Fibroblast of upper back skin (primary cell): ENCODE measurements at places on chromosomes 2 and 18.
A peak's percentile ranks its signal among the peaks of the same experiment; 100 is the strongest.

GRCh38 chr2:204901591-204901990, 356.3 kb downstream of the PARD3B start:
- DNase-seq, result no peak

GRCh38 chr2:239671471-239671870, 270.7 kb upstream of the HDAC4 start:
- no peak for DNase-seq

DNA sequence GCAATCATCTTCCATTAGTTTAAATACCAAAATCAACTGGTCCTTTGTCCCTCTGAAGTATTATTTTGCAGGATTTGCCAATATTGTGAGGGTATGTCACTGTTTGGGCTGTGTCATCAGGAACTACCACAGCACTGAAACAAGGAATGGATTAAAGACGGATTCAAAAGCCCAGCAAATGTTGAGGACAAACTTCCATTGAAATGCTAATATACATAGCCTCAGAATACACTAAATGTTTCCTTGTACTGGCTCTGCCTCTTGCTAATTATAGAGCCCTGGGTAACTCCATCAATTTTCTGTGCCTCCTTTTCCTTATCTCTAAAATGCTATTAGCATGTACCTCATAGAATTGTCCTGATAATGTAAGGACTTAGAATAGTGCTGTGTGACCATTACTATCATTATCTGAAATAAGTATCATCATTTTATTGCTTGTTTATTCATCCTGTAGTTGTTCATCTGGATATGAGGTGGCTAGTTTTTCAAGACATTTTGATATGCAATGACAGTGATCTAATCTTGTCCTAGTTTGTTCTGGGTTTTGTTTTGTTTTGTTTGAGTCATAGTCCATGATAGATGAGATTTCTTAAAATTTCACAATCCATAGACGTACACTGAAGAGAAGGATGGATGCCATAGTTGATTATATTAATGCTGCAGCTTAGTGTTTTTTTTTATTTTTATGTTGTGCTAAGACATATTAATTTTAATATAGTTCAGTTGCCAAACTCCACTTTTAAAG, 333.4 kb upstream of the KCNH7 start:
- DNase-seq, result no peak

DNA sequence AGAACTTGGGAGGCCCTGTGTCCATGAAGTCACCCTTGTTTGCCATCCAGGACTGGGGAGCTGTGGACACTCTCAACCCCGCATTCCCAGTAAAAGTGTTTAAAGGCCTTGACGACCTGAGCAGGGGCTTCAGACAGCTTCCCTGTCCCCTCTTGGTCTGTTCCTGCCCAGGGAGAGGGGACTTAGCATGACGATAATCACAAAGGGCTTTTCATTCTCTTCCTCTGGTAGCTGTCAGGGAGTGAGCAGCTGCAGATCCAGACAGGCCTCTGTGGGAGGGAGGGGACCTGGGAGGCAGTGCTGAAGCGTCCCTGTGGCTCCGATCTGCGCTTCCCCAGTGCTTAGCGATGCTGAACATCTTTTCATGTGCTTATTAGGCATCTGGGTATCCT, 77.8 kb upstream of the HS6ST1 start:
- DNase-seq, result peak; percentile 78

DNA sequence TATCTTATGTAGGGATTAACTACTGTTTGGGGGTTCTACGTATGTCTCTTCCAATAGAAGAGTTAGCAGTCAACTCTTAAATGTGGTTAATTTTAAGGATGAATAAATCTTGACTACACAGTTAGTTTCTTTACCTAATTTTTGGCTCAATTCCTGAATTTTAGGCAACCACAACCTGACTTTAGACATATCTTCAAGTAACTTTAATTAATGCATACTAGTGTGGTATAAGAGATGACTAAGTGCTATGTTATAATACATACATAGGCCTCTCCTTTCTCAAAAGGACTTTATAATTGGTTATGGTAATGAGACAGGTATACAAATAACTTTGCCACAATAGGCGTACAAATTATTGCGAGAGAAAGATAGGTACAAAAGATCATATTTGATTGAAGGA, 312.0 kb downstream of the IRS1 start:
- DNase-seq, result no peak

- no peak for DNase-seq
Measured at GRCh38 chr2:9096761-9097160, 93.3 kb upstream of the MBOAT2 start.

DNA sequence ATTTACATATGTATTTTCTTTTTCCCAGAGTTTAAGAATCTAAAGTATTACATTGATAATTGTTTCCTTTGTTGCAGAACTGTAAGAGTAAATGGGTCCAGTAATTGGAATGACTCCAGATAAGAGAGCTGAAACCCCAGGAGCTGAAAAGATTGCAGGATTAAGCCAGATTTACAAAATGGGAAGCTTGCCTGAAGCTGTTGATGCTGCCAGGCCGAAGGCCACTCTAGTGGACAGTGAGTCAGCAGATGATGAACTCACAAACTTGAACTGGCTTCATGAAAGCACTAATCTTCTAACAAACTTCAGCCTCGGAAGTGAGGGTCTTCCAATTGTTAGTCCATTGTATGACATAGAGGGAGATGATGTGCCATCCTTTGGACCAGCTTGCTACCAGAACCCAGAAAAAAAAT, 183.8 kb upstream of the STON1 start:
- DNase-seq, result peak; percentile 70

GRCh38 chr2:120819720-120820210, 84.1 kb downstream of the GLI2 start:
- DNase-seq, result no peak

DNA sequence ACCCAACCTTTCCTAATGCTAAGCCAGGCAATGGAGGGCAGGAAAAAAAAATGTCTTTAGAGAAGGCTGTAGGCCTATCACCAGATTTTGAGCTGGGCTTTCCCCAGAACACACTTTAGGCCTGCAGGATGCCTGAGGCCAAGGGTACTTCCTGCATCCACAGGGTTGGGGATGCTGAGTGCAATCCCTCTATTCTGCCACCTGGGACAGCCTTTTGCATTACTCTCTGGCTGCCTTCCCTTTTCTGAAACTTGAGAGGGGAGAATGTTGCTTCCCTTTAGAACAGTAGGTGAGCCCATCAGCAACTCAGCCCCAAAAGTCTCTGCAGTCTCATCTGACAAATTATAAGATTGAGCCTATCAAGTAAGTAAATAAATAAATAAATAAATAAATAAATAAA, 195.2 kb downstream of the SLC8A1 start:
- DNase-seq, result peak; percentile 22
